ENCODE measurements at places on chromosomes 2 and 18.

- H3K4me1 ChIP-seq, result no peaks in the 10 kb centered on the region
- H3K4me3 ChIP-seq, result no peak overlapping the region
- DNase-seq, result no peak
- no peaks in the 10 kb centered on the region for H3K36me3 ChIP-seq
- no peaks in the 10 kb centered on the region for H3K27me3 ChIP-seq
Observed at GRCh38 chr2:228613133-228613850, 431.8 kb upstream of the SPHKAP start.

DNA sequence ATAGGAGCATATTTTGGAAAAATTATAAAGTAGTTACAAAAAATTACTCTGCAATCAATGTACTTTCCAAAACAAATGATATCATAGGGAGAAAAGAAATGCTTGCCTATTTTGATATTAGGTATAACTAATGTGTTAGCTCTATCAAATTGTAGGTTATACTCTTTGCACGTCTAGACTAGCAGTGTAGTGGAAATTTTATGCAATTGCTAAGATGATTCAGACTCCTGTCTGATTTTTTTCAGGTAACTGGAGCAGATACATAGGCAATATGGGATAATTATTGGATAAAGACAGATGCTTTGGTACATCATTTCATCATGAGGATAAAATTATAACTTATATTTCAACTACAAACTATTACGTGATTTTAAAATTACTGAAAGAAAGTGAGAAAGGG, 918.3 kb downstream of the EPHA4 start:
- no peaks in the 10 kb centered on the region for H3K36me3 ChIP-seq
- no peak for DNase-seq
- H3K27ac ChIP-seq, result no peak overlapping the region
- H3K4me3 ChIP-seq, result no peak overlapping the region

DNA sequence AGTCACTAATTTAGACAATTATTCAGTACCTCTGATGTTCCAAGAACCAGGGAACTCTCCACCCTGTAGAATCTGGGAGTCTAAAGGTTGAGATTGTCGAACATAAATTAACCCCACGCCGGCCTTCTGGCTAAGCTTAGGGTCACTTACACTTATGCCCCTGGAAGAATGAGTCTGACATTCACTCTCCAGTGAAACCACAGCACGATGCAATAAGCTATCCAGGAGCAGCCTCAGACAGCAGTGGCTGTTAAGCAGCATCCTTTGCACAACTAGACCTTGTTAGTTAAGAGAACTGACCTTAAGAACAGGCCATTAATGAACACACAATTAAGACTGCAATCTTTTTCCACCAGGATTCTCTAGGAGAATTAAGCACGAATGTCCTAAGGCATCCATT, 25.0 kb downstream of the SH3YL1 start:
- no peaks in the 10 kb centered on the region for H3K36me3 ChIP-seq
- DNase-seq, result no peak
- H3K4me3 ChIP-seq, result no peak overlapping the region
- H3K4me1 ChIP-seq, result no peaks in the 10 kb centered on the region
- no peaks in the 10 kb centered on the region for H3K27me3 ChIP-seq
- H3K27ac ChIP-seq, result no peak overlapping the region

DNA sequence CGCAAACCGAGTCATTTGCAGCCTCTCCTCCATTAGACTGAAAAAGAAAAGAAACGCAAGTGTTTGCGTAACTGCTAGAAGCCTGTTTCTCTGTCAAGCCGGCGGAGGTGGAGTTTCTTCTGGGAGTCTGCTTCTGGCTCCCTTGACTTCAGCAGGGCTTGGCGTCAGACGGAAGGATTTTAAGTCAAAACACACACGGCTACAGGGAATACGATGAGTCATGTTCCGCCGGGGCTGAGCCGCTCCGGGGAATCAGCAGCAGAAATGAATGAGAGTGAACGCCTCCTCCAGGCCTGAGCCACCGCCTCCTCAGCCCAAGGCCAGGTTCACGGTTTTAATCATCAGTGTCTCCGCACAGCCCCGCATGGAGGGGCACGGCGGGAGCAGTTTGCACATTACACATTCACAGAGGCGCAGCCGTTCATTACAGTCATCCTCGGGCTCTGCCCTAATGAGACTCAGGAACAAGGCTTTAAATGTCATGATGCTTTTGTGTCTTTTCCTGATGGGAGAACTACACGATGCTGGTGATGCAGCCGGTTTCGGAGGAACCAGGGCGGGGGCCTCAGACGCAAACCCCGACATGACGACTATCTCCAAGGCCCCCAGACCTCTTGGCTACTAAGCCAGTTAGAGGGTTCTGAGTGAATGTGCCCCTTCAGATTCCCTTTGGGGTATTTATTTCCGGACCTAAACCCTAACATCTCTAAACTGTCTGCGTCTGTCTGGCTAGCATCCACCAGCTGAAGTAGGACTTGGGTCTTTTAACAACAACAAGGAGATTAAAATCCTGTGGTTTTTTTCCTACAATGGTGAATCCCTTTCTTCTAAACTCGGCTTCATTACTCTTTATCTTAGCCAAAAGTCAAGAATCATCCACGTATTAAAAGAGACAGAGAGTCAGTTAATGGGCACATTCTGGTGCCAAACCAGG, 11.1 kb upstream of the SCG2 start:
- DNase-seq, result no peak
- no peak overlapping the region for H3K27ac ChIP-seq
- no peaks in the 10 kb centered on the region for H3K4me1 ChIP-seq
- no peak overlapping the region for H3K4me3 ChIP-seq

DNA sequence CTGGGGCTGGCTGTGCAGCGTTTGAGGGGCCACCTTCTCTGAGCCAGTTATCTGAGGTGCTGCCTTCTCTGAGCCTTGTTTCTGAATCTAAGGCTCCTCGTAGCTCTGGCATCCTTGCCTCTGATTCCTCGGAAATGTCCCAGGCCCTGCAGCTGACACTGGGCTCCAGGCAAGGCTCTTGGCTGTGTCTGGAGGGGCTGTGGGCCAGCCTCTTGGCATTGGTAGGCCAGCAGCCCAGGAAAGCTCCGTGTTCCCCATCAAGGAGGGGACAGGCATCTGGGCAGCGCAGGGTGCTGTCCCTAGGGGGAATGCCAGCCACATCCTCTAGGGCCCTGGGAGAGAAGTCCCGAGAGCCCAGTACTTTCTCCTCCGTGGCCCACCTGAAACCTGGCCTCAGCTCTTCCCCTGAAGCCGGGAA, 40.7 kb upstream of the TAF1B start:
- peak overlapping the region; percentile 75 for H3K27ac ChIP-seq
- H3K4me1 ChIP-seq, result peaks cover 36% of the 10 kb centered on the region
- no peak overlapping the region for H3K4me3 ChIP-seq
- H3K27me3 ChIP-seq, result no peaks in the 10 kb centered on the region
- no peak for DNase-seq

DNA sequence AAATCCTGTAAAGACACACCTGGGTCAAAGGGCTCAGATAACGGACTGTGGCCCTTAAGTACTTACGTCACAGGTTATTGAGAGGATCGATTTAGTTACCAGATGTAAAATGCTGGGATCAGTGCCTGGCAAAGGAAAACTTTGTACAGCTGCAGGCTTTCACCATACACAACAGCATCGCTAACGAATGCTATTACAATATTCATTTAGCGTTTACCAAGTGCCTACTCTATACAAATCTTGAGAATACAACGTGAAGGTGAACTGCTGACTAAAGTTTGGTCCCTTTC, 619 bp upstream of the MSH6 start:
- peak overlapping the region; percentile 94 for H3K27ac ChIP-seq
- H3K4me1 ChIP-seq, result peaks cover 31% of the 10 kb centered on the region
- no peaks in the 10 kb centered on the region for H3K36me3 ChIP-seq
- no peak for DNase-seq
- H3K27me3 ChIP-seq, result no peaks in the 10 kb centered on the region
- H3K4me3 ChIP-seq, result peak overlapping the region; percentile 73

DNA sequence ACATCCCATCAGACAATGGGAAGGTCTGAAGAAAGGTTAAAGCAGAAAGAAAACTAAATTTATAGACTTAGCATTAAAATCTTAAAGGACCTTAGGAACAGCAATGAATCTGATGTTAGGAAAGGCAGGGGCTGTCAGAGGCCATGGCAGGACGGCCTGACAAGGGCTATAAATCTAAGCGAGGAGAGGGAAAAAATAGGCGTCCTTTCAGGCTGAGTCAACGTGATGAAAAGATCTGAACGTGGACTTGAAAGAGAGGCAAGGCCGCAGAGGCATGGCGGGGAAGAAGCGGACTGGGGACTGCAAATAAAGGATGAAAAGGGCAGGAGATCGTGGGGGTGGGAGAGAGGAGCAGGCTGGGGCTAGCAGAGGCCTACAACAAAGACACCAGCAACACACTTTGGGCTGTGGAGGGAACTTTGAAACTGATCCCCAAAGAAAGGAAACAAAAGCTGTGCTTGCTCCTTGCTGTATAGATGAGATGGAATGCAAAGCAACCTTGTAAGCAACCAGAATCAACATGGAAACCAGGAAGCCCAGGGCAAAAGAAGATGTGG, 145.6 kb downstream of the NRP2 start:
- no peaks in the 10 kb centered on the region for H3K27me3 ChIP-seq
- no peaks in the 10 kb centered on the region for H3K36me3 ChIP-seq
- no peak for DNase-seq
- no peak overlapping the region for H3K27ac ChIP-seq
- no peaks in the 10 kb centered on the region for H3K4me1 ChIP-seq
- H3K4me3 ChIP-seq, result no peak overlapping the region

DNA sequence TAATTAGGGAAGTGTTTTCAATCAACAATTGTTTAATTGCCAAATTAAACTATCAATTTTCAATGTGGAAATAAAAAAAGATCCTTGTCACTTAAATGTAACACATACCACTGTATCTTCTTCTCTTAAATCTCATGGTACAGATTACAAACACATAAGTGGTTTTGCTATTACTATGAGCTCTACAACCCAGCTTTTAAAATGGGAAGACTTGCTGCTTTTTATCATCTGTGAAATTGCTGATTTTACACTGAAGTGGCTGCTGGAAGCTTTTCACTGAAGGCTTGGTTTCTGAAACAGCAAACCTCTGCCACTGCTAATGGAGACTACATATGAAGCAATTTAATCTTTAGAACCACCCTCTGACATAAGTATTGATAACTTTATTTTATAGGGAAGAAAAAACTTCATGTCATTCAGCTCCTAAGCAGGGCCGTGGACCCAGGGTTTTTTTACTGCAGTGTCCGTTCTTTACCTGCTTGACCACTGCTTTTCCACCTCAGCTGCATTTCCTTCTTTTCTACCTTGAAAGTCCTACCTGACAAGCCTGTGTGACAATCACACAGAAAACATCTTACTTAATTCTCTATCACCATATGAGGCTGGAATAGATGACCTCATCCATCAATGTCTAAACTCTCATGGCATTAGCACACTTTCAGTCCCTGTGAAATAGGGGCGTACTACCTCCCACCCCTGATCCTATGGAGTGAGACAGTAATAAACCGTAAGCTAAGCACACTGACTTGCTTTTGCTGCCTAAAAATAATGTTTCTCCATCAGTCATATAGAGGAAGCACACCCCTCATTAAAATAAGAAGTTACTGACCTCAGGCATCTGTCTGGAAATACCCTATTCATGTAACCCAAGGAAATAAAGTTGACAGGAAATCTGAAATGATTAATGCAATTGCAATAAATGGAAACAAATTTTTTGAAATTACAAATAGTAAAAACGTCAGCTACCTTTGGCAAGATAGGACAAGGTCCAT, 19.2 kb upstream of the SLC8A1 start:
- H3K36me3 ChIP-seq, result no peaks in the 10 kb centered on the region
- H3K4me1 ChIP-seq, result no peaks in the 10 kb centered on the region
- no peaks in the 10 kb centered on the region for H3K27me3 ChIP-seq
- no peak overlapping the region for H3K27ac ChIP-seq

DNA sequence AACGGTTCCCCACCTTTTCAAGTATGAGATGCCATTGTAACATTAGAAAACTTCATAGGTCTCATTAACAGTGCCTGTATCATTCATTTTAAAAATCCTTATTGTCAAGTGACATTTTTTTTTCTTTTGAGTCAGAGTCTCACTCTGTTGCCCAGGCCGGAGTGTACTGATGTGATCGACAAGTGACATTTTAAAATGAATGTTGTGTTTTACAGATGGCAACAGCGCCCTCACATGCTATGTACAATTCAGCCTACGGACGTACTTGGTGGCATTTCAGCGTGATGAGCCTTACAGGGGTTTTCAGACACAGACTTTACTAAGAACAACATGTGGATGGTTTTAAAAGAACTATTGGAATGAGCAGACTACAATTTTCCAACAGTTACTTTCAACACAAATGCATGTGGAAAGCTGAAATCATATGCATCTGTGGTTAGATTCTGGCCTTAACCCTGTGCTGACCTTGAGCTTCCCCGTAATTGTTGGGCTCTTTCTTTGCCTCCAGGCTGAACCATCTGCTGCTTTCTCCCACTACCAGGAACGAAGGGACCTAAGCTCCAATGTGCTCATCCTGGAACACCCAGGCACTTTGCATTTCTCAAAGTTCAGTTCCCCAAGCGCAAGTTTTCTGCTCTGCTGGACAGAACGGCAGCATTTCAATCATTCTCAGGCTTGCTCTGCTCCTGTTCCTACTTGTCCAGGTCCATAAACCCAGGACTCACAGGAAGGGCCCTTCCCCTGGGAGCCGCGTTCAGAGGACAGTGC, 119.9 kb upstream of the NDUFV2 start:
- H3K27me3 ChIP-seq, result no peaks in the 10 kb centered on the region
- DNase-seq, result no peak
- H3K36me3 ChIP-seq, result no peaks in the 10 kb centered on the region
- no peaks in the 10 kb centered on the region for H3K4me1 ChIP-seq
- no peak overlapping the region for H3K27ac ChIP-seq

GRCh38 chr18:11283479-11284161, 134.3 kb upstream of the PIEZO2 start:
- H3K36me3 ChIP-seq, result no peaks in the 10 kb centered on the region
- DNase-seq, result no peak
- no peaks in the 10 kb centered on the region for H3K27me3 ChIP-seq
- H3K4me3 ChIP-seq, result no peak overlapping the region
- H3K27ac ChIP-seq, result no peak overlapping the region

DNA sequence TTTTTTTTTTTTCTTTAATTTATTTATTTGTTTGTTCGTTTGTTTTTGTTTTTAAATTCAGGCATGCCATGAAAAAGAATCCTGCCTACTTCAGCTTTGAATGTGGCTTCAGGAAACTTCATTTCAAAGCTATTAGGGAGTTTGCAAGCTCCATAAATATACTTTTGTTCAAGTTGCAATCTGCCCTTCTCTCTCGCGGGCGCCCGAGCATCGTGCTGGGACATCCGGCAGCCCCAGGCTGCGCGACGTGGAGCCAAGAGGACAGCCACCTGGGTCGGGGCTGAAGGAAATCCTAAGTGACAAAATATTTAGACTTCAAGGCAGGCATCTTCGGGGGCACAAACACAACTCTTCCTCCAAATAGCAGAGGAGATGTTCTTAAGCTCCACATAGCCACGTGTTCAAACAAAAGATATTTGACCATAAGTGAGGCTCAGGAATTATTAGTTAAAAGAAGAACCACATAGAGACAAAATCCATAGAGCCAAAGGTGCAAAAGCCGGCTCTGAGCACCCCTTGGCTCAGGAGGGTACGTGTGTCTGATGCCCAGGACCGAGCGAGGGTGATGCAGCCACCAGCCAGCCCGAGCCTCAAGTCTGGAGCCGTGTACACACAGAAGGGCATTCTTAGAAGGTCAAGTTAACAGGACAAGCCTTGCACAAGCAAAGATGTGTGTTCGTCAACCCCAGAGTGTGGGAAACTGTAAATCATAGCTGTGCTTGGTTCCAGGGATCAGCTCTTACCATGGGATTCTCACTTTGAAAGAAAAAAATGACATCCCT, 256.5 kb upstream of the SALL3 start:
- no peak overlapping the region for H3K27ac ChIP-seq
- no peak for DNase-seq
- H3K27me3 ChIP-seq, result no peaks in the 10 kb centered on the region
- H3K4me3 ChIP-seq, result no peak overlapping the region
- H3K36me3 ChIP-seq, result no peaks in the 10 kb centered on the region

Measured in CD4-positive, alpha-beta memory T cell (primary cell).